Activated CD4-positive, alpha-beta memory T cell treated with anti-CD3 and anti-CD28 coated beads, Interleukin-2, amount 10 ng/mL, durations not matched to agents 7 days and 5 days (primary cell): ENCODE measurements at places on chromosomes 11 and 22. TPM values are rescaled to one million over a fixed set of nuclear protein-coding genes. Genes with fewer than 3 reads are reported as not detected.

GRCh38 chr11:132994966-132995365 is 537.3 kb downstream of the OPCML start:
- no peak overlapping the region for H3K27ac ChIP-seq
- peaks cover 2% of the 10 kb centered on the region for H3K27me3 ChIP-seq
- H3K4me3 ChIP-seq: no peak overlapping the region
- H3K4me1 ChIP-seq: no peaks in the 10 kb centered on the region
- DNase-seq: no peak

Gene RFPL1
- not detected for total RNA-seq

DNA sequence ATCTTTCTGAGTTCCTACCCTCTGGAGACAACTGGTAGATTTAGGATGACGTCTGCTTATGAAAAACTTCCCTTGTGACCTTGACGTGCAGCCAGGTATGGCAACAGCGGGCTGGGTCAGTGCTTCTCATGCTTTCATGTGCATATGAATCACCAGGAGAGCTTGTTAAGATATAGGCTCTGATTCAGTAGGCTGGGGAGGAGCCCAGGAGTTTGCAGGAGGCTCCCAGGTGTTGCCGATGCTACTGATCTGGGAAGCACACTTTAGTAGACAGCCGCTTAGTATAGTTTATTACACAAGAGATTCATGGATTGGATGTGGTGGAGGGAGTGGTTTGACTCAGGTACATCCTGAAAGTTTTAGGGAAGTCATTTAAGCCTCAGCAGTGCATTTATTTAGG is 23.8 kb downstream of the DIXDC1 start:
- no peaks in the 10 kb centered on the region for H3K27me3 ChIP-seq
- H3K27ac ChIP-seq: no peak overlapping the region
- H3K36me3 ChIP-seq: peaks cover 3% of the 10 kb centered on the region
- no peak for DNase-seq

Gene IRF7
- 220 TPM for total RNA-seq

GRCh38 chr22:44120314-44120704 is 60.4 kb upstream of the PARVG start:
- H3K36me3 ChIP-seq: peaks cover 6% of the 10 kb centered on the region
- H3K27me3 ChIP-seq: no peaks in the 10 kb centered on the region
- H3K4me3 ChIP-seq: no peak overlapping the region

Gene CREB3L1
- total RNA-seq: not detected

- DNase-seq: no peak
- H3K27ac ChIP-seq: no peak overlapping the region
- H3K4me1 ChIP-seq: no peaks in the 10 kb centered on the region
- H3K36me3 ChIP-seq: no peaks in the 10 kb centered on the region
- no peak overlapping the region for H3K4me3 ChIP-seq
- no peaks in the 10 kb centered on the region for H3K27me3 ChIP-seq
Observed at GRCh38 chr11:106889718-106890117, 128.6 kb downstream of the GUCY1A2 start.

Gene CTSW
- 75.9 TPM for total RNA-seq

GRCh38 chr22:33710326-33710725 is 209.9 kb downstream of the LARGE1 start:
- no peak overlapping the region for H3K4me3 ChIP-seq
- no peak for DNase-seq
- H3K4me1 ChIP-seq: no peaks in the 10 kb centered on the region
- no peaks in the 10 kb centered on the region for H3K36me3 ChIP-seq
- H3K27me3 ChIP-seq: no peaks in the 10 kb centered on the region

Gene SLC43A3
- total RNA-seq: 94.5 TPM

- no peak overlapping the region for H3K4me3 ChIP-seq
- H3K27ac ChIP-seq: no peak overlapping the region
- no peaks in the 10 kb centered on the region for H3K4me1 ChIP-seq
- peaks cover 4% of the 10 kb centered on the region for H3K27me3 ChIP-seq
Observed at GRCh38 chr11:71153005-71153390, 99.4 kb downstream of the SHANK2 start.

- H3K27ac ChIP-seq: no peak overlapping the region
- peaks cover 22% of the 10 kb centered on the region for H3K27me3 ChIP-seq
- H3K4me3 ChIP-seq: no peak overlapping the region
- DNase-seq: no peak
- no peaks in the 10 kb centered on the region for H3K36me3 ChIP-seq
Observed at GRCh38 chr11:122100037-122100755, 15.8 kb downstream of the BLID start.

Gene HSPB2
- not detected for total RNA-seq

DNA sequence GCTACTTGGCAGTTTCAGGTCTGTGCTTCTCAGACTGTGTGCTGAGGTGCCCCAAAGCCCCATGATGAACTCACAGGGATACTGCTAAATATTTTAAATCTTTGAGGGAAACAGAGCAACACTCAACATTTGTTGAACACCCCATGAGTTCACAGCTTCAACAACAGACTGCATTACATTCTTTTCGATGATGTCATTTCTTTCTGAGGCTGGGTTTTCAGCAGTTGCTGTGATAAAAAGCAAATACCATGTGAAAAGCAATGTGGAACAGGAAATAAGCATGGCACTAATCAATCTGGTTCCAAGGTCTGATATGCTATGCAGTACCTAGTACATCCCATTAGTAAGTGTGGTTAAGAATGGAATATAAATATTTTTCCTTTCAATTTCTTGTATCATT is 82.7 kb downstream of the RPL27A start:
- H3K27me3 ChIP-seq: no peaks in the 10 kb centered on the region
- DNase-seq: no peak
- H3K27ac ChIP-seq: no peak overlapping the region
- H3K4me1 ChIP-seq: no peaks in the 10 kb centered on the region

Gene MMP27
- total RNA-seq: not detected

DNA sequence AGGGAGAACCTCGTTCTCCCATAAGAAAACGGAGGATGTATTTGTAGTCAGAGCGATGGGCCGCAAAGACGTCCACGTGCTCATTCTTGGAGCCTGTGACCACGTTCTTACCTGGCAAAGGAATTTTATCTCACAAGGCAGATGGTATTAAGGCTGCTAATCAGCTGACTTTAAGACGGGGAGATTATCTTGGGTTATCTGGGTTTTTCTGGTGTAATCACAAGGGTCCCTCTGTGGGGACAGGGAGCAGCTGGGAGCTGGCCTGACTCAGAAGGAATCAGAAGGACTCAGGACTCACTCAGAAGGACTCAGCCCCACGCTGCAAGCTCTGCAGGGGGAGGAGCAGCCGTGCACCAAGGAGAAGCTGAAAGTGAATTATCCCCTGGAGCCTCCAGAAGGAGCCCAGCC is 7.5 kb upstream of the SIGIRR start:
- peaks cover 3% of the 10 kb centered on the region for H3K36me3 ChIP-seq
- H3K27me3 ChIP-seq: no peaks in the 10 kb centered on the region
- no peak for DNase-seq
- peaks cover 5% of the 10 kb centered on the region for H3K4me1 ChIP-seq

Gene ANO1
- total RNA-seq: not detected

Gene ELFN2
- total RNA-seq: 0.28 TPM

Gene REXO2
- 83.4 TPM for total RNA-seq
